ENCODE measurements at places on chromosomes 12 and 14. TPM values are rescaled to one million over a fixed set of nuclear protein-coding genes. Genes with fewer than 3 reads are reported as not detected.

DUSP6 gene
- total RNA-seq, result 62.2 TPM

- no peak for DNase-seq
- H3K4me1 ChIP-seq, result no peaks in the 10 kb centered on the region
- H3K4me3 ChIP-seq, result no peak overlapping the region
- H3K27ac ChIP-seq, result no peak overlapping the region
- no peaks in the 10 kb centered on the region for H3K36me3 ChIP-seq
Measured at GRCh38 chr12:29067430-29067829, 81.6 kb upstream of the FAR2 start.

DNA sequence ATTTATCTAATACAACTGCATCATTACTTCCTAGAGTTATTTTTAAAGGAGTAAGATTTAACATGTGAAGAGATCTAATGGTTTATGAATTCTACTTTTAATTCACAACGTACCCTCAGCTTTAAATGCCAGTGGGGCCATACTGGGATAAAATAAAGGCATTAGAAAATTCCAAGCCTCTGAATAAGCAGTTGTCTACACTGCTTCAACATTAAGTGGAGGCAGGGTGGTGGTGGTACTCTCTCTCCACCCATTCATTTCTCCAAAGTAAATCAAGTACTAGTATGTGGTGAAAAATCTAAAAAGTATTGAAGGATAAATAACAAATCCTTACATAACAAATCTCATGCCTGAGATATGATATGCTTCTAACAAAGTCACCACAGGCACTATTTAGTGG is 52.4 kb downstream of the FERMT2 start:
- no peaks in the 10 kb centered on the region for H3K27me3 ChIP-seq
- H3K4me1 ChIP-seq, result peaks cover 78% of the 10 kb centered on the region
- H3K27ac ChIP-seq, result peak overlapping the region; percentile 1

GRCh38 chr12:522692-523378 is 63.1 kb downstream of the B4GALNT3 start:
- no peaks in the 10 kb centered on the region for H3K36me3 ChIP-seq
- no peaks in the 10 kb centered on the region for H3K4me1 ChIP-seq
- H3K27me3 ChIP-seq, result no peaks in the 10 kb centered on the region
- no peak for DNase-seq
- no peak overlapping the region for H3K4me3 ChIP-seq

KLRD1 gene
- total RNA-seq, result 0.32 TPM

GRCh38 chr12:6840761-6841515 is at the start of gene GNB3:
Gene GNB3 (plus strand): TSS chr12:6840925. CDS start chr12:6841288, 363 bp downstream.
- no peaks in the 10 kb centered on the region for H3K4me1 ChIP-seq
- H3K27ac ChIP-seq, result no peak within 1 kb of the TSS
- no peaks in the 10 kb centered on the region for H3K27me3 ChIP-seq
- peaks cover 12% of the 10 kb centered on the region for H3K36me3 ChIP-seq

TMEM179 gene
- total RNA-seq, result 4.2 TPM

KIF5A gene
- total RNA-seq, result 2.1 TPM

GRCh38 chr12:40980427-40980961 is 207.6 kb upstream of the PDZRN4 start:
- H3K36me3 ChIP-seq, result no peaks in the 10 kb centered on the region
- DNase-seq, result no peak
- H3K27ac ChIP-seq, result no peak overlapping the region
- no peak overlapping the region for H3K4me3 ChIP-seq
- H3K4me1 ChIP-seq, result no peaks in the 10 kb centered on the region

RDH12 gene
- not detected for total RNA-seq

CCDC85C gene
- total RNA-seq, result 48.7 TPM

FAM186B gene
- total RNA-seq, result 0.26 TPM

- H3K27ac ChIP-seq, result no peak overlapping the region
- H3K4me3 ChIP-seq, result no peak overlapping the region
- DNase-seq, result no peak
- H3K27me3 ChIP-seq, result no peaks in the 10 kb centered on the region
Measured at GRCh38 chr12:67996347-67996746, 7.1 kb downstream of the IFNG-AS1 start.

COQ5 gene
- total RNA-seq, result 24.8 TPM

TMEM117 gene
- total RNA-seq, result 11.2 TPM

GRCh38 chr12:49776413-49776812 is 35.1 kb downstream of the TMBIM6 start:
- peaks cover 5% of the 10 kb centered on the region for H3K4me1 ChIP-seq
- no peaks in the 10 kb centered on the region for H3K27me3 ChIP-seq
- H3K36me3 ChIP-seq, result no peaks in the 10 kb centered on the region
- DNase-seq, result no peak

GRCh38 chr14:31489691-31490090 is 1.9 kb upstream of the GPR33 start:
- no peak overlapping the region for H3K4me3 ChIP-seq
- H3K36me3 ChIP-seq, result no peaks in the 10 kb centered on the region
- DNase-seq, result no peak
- no peak overlapping the region for H3K27ac ChIP-seq

GRCh38 chr12:64385468-64385867 is 5.1 kb downstream of the C12orf56 start:
- H3K27me3 ChIP-seq, result no peaks in the 10 kb centered on the region
- H3K36me3 ChIP-seq, result no peaks in the 10 kb centered on the region
- no peak overlapping the region for H3K27ac ChIP-seq
- H3K4me1 ChIP-seq, result peaks cover 7% of the 10 kb centered on the region

- H3K27me3 ChIP-seq, result no peaks in the 10 kb centered on the region
- no peak overlapping the region for H3K27ac ChIP-seq
- DNase-seq, result no peak
- no peak overlapping the region for H3K4me3 ChIP-seq
Measured at GRCh38 chr12:92178340-92178739, 32.7 kb upstream of the BTG1 start.

DNA sequence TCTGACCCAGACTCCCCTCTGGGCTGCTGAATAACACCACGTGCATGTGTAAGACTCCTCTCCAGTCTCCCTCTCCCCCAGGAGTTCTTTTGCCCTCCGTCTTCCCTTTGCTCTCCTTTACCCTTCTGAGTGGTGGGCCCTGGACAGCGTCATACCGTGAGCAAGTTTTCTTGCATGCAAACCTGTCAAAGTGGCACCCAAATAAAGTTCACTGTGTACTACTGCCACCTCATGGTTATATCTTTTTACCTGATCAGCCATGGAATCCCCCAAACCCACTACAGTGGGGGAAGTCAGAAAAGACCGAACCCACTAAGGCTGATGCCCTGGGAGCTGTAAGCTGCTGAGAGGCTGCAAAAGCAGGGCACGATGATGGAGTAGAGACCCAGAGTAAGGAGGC is 131.1 kb upstream of the VRK1 start:
- H3K4me3 ChIP-seq, result no peak overlapping the region
- H3K27ac ChIP-seq, result no peak overlapping the region
- peak; percentile 62 for DNase-seq
- no peaks in the 10 kb centered on the region for H3K4me1 ChIP-seq

- no peaks in the 10 kb centered on the region for H3K36me3 ChIP-seq
- no peaks in the 10 kb centered on the region for H3K27me3 ChIP-seq
- no peak for DNase-seq
- H3K27ac ChIP-seq, result no peak overlapping the region
Measured at GRCh38 chr12:9897535-9897934, 16.2 kb downstream of the KLRF2 start.

- no peaks in the 10 kb centered on the region for H3K4me1 ChIP-seq
- no peaks in the 10 kb centered on the region for H3K27me3 ChIP-seq
- no peak for DNase-seq
- no peaks in the 10 kb centered on the region for H3K36me3 ChIP-seq
- H3K4me3 ChIP-seq, result no peak overlapping the region
Measured at GRCh38 chr12:92051441-92051840, 94.2 kb downstream of the BTG1 start.

GDF3 gene
- 0.26 TPM for total RNA-seq

DNA sequence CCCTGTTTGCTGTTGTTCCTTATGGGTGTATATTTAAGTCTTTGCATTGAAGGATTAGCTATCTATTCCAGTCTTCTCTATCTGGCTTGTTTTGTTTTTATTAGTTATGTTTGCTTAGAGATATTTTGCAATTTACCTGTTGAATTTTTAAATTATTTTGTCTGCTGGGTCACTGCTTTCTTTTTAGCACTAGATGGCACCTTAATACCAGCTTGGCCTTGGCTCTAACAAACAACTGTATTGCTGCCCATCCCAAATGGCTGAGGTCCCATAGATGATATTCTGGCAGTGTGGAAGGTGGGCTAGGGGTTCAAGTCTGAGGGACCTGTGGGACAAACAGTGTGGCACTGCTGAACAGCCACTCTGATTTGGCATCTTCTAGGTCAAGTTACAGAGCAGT is 144.0 kb upstream of the FBXO33 start:
- no peaks in the 10 kb centered on the region for H3K4me1 ChIP-seq
- no peak overlapping the region for H3K27ac ChIP-seq
- no peak for DNase-seq

GRCh38 chr14:73888460-73888725 is 1.7 kb downstream of the ZNF410 start:
- H3K27me3 ChIP-seq, result no peaks in the 10 kb centered on the region
- H3K27ac ChIP-seq, result no peak overlapping the region
- H3K36me3 ChIP-seq, result no peaks in the 10 kb centered on the region
- no peak overlapping the region for H3K4me3 ChIP-seq
- DNase-seq, result no peak

- no peaks in the 10 kb centered on the region for H3K27me3 ChIP-seq
- H3K4me3 ChIP-seq, result no peak overlapping the region
- H3K36me3 ChIP-seq, result peaks cover 96% of the 10 kb centered on the region
Measured at GRCh38 chr12:112233242-112233641, 107.9 kb downstream of the TRAFD1 start.

SYT1 gene
- 4.1 TPM for total RNA-seq

DNA sequence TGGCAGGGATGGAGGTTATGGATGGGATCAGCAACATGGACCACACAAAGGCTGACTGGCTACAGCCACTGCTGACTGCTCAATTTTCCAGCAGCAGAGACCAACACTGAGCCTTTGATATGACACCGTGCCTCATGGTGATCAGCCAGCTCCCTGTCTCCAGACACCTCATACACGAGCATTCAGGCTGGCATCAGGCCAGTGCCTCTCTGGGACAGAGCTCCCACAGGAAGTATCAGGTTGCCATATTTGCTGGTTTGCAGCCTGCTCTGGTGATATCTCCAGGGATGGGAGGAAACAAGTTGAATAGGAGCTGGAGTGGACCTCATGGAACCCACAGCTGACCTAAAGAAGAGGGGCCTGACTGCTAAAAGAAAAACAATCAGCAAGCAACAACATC is 471.2 kb upstream of the ATXN7L3B start:
- no peaks in the 10 kb centered on the region for H3K36me3 ChIP-seq
- no peak overlapping the region for H3K4me3 ChIP-seq
- no peaks in the 10 kb centered on the region for H3K27me3 ChIP-seq
- no peak for DNase-seq

NGB gene
- total RNA-seq, result 4.6 TPM

- peak overlapping the region; percentile 96 for H3K27ac ChIP-seq
- H3K4me1 ChIP-seq, result peaks cover 82% of the 10 kb centered on the region
- H3K36me3 ChIP-seq, result no peaks in the 10 kb centered on the region
- DNase-seq, result no peak
- no peak overlapping the region for H3K4me3 ChIP-seq
Measured at GRCh38 chr12:118537481-118537917, 161.1 kb downstream of the SUDS3 start.

DNA sequence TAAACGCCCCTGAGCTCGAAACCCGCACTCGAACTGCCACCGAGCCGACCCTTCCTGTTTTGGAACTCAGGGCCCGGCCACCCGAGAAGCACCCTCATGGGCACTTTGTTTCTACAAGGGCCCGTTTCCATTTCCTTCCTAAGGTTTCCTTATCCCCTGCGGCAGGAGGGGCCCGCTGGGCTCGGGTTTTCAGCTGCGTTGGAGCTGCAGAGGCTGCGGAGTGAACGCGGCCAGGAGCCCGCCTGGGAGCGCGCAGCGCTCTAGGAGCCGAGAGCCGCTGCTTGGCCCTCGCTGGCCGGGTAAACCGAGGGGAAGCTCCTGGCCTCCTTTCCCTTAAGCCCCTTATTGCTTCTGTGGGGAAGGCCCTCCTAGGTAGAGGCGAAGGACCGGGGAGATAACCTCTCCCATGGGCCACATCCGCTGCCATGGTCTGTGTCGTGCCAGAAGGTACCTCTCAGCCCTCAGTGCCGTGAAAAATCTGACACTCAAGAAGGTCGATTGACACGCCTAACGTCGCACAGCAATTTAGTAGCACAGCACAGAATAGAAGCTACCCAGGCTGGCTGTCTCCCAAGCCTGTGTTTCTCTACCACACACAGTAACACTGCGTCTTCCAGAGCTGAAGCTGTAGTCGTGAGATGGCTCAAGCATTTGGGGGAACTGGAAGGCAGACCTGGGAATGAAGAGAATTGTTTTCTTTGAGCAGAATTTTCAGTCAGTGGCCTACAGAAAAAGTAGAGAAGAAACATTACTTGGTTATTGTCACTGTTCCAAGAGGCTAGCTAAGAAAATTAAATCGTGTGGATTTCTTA is 12.9 kb upstream of the CALM1 start:
- no peaks in the 10 kb centered on the region for H3K36me3 ChIP-seq
- no peaks in the 10 kb centered on the region for H3K27me3 ChIP-seq
- no peak for DNase-seq

SRGAP1 gene
- 7.6 TPM for total RNA-seq

All from esophagus muscularis mucosa (tissue), 4 donors.